ENCODE measurements at places on chromosomes 1 and 21.

DNA sequence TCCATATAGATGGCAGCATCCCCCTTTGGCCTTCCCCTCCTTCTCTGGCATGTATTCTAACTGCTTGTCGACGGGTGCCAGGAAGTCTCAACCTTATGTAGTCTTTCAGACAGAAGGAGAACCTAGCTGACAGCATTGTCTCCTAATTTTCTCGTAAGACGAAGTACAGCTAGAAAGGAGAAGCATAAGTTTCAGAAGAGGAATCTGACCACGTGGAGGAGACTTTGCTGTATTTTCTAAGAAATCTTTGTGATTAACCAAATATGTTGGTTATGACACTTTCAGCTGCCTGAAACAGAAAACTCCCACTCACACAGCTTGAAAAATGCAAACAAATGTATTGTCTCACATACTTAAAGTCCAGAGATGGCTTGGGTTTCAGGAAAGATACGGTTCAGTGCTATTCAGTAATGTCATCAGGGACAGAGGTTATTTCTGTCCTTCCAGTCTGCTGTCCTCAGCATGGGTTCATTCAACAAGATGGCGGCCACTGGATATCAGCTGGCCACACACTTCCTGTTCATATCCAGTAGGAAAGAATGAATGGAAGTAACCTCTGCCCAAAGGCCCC, 109.5 kb upstream of the ZNF648 start:
- no peak for DNase-seq

GRCh38 chr1:82299056-82299455, 498.3 kb downstream of the ADGRL2 start:
- no peak for DNase-seq

DNA sequence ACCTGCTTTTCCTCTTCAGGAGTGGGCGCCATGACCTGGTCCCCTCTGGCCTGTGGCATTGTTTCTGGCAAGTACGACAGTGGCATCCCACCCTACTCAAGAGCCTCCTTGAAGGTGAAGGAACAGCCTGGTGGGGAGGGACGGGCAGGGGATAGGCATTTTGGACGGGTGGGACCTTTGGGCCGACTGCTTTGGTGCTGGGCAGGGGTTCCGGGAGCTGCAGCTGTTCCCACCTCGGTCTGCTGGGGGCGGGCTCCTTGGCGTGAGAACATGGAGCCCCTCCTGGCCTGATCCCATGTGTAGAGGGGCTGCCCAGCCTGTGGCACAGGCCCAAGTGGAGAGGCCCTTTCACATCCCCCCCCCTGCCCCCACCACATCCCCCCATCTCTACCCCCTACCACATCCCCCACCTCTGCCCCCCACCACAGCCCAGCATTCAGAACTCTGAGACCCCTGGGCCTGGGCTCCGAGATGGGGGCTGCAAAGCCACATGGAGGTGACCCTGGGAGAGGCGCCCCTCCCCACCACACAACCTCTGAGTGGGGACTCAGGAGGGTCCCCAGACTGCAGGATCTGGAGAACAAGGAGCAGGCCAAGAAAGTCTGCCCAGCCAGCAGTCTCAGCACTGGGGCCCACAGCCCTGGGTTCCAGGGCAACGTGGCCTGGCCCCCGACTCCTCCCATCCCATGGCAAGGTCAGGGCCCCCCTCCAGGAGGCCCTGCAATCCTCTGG, 50.0 kb downstream of the KCNAB2 start:
- no peak for DNase-seq

- DNase-seq: no peak
These were observed 26.0 kb downstream of the RGS1 start for GRCh38 chr1:192601567-192601966.

- no peak for DNase-seq
These were observed 2.6 kb downstream of the PABPC4 start for GRCh38 chr1:39573736-39574624.

- DNase-seq: peak; percentile 67
These were observed 6.5 kb downstream of the CAPN9 start for GRCh38 chr1:230753586-230754251.

GRCh38 chr1:110548381-110548780, 29.4 kb upstream of the KCNA10 start:
- DNase-seq: peak; percentile 33

DNA sequence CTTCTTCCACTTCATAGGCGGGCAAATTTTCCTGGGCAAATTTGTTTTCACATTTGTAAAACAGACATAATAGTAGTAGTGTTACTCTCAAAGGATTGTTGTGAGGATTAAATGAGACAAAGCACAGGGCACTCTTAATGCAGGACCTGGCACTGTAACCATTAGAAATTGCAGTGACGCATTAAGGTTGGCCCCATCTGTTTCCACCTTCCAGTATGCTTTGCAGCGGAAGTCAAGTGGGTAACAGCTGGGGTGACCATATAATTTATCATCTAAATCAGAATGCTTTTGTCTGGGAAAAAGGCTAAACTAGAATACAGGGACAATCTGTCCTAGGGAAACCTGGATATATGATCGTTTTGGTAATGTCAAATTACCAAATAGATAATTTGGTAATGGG, 132.5 kb upstream of the CACHD1 start:
- no peak for DNase-seq

DNA sequence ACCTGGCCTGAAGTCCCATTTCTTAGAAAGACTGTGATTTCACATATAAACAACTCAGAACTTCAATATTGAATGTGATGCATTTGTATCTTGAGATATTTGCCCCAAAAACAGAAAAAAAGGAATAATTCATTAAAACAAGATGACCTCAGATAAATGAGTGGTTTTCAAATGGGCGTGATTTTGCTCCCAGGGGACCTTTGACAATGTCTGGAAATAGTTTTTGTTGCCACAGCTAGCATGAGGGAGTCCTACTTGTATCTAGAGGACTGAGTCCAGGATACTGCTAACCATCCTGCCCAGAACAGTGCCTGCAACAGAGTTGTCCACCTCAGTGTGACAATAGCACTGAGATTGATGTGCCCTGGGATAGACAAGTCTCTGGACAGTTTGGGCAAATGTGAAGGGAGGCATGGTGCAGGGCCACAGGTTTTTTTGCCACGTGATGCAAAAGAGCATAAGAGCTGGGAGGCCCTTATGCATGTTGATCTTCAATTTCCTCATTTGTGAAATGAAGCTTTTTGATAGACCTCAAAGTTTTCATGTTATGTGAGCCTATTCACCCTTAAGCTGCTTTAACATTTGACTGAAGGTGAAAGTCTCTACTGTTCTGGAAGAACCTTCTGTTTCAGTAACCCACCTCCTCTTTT, 46.2 kb downstream of the MAP3K7CL start:
- DNase-seq: no peak

- DNase-seq: no peak
These were observed 186.4 kb upstream of the DPYD start for GRCh38 chr1:98107256-98107655.

DNA sequence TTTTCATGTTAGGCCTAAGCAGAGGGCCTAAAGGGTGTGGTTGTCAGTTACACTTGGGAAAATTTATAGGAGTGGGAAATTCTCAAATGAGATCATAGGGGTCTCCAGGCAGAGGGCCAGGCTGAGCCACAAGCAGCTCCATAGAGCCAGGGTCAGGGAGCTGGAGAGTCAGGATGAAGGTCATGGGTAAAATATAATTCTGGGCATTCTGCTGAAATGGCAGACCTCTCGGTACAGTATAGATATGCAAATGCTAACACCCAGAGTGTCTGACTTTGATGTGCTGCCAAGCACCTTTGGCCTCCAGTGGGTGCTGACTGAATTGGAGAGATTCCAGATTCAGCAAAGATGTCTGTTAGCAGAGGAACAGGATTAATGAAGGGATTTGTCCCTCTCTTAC, 40.1 kb downstream of the DNM3 start:
- DNase-seq: no peak

DNA sequence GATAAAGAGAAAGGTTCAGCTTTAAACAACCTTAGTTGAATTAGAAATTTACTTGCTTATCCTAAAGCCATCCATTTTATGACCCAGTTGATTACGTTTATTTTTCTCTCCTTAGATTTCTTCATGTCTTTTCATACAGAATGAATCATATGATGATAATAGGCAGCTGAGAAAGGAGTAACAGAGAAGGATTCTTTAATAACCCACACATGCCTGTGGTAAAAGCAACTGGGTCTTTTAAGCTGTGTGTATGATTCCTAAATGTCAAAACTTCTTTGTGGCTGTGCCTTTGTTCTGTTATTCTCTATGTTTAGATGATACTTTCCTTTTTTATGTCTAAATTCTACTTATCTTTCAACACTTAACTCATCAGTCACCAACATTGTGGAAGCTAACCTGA, 626.5 kb downstream of the NCAM2 start:
- DNase-seq: no peak

GRCh38 chr21:39118061-39118460, 65.2 kb downstream of the PSMG1 start:
- no peak for DNase-seq

DNA sequence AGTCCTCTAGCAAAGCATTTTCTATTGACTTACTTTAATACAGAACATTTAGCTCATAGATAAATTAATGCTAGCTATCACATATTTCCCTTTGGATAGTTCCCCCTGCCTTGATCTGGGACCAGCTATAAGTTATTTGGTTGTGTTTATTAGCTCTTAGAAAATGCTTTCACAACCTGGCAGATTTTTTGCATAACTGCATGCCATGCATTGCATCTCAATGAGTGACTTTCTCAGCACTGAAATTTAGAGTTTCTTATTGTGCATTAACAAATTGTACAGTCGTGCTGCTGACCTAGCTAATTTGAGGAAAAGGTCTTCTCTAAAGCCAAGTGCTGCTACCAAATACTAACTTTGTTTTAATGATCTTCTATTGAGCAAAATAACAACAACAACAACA, 164.8 kb downstream of the PLPPR5 start:
- no peak for DNase-seq

DNA sequence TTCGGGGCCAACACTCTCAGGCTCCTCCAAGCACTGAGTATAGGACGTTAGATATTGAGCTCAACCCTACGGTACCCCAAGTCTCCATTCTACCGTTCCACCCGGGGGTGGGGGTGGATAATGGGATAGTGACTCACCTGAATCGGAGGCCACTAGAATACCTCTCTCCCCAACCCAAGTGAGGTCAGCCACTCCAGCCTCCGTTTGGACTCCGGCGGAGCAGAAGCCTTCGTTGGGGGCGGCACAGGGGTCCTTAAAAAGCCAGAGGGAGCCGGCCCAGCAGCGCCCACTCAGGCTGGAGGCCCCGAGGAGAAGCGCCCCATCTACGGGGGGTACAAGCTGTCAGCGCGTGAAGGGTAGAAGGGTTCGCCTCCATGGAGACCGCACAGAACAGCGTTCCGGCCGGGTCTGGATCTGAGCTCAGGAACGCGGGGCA, 556 bp downstream of the WDR77 start:
- DNase-seq: no peak

- no peak for DNase-seq
These were observed 120.1 kb downstream of the SEC16B start for GRCh38 chr1:177849579-177850290.

- DNase-seq: no peak
These were observed 14.6 kb downstream of the FAM151A start for GRCh38 chr1:54608566-54609230.

DNA sequence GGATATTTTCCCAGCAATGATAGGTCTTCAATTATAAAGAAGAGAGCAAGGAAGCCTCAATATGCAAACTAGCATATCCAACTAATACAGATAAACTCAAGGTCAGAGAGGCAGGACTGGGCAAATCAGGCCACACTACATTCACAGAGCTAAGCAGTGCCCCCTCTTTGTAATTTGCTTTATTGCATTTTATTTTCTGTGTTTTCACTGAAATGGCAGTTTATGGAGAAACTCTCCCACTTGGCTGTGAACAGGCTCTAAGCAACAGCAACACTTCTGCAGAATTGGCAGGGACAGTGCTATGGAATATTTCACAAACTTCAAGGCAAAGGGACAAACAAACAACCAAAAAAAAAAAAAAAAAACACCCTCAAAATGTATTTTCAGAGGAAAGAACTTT, 93.4 kb upstream of the SOD1 start:
- no peak for DNase-seq

GRCh38 chr1:157288006-157288405, 149.8 kb upstream of the ETV3 start:
- no peak for DNase-seq

- no peak for DNase-seq
These were observed 8.1 kb upstream of the PSRC1 start for GRCh38 chr1:109290998-109291397.

DNA sequence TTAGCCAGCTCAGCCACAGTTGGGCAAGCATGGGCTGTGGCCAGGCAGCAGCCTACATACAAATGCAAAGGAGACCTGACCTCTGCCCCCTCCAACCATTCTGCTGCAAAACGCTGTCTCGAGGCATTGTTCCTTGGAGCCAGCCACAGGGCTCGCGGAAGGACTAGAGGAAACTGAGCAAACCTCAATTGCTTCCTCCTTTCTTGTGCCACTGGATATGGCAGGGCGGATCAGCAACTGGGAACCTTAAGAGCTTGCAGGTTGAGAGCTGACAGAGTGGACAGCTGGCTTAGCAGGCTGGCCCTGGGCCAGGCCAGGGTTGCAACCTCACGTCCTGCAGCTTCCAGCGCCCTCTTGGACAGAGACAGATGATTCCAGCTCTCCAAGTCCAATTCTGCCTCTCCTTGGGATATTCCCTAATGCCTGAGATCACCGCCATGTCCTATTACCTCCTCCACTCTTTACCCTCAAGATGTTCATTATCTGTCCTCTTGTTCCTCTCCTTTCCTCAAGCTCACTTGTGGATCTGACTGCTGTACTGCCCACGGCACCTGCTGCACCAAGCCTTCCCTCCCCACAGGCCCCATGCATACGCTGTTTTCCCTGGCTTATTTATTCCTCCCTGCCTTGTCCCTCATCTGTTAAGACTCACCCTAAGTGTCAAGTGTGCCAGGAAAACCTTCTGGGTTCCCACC, 67.5 kb downstream of the SDC3 start:
- DNase-seq: peak; percentile 37

- no peak for DNase-seq
These were observed 29.0 kb downstream of the JUN start for GRCh38 chr1:58754683-58755467.

DNA sequence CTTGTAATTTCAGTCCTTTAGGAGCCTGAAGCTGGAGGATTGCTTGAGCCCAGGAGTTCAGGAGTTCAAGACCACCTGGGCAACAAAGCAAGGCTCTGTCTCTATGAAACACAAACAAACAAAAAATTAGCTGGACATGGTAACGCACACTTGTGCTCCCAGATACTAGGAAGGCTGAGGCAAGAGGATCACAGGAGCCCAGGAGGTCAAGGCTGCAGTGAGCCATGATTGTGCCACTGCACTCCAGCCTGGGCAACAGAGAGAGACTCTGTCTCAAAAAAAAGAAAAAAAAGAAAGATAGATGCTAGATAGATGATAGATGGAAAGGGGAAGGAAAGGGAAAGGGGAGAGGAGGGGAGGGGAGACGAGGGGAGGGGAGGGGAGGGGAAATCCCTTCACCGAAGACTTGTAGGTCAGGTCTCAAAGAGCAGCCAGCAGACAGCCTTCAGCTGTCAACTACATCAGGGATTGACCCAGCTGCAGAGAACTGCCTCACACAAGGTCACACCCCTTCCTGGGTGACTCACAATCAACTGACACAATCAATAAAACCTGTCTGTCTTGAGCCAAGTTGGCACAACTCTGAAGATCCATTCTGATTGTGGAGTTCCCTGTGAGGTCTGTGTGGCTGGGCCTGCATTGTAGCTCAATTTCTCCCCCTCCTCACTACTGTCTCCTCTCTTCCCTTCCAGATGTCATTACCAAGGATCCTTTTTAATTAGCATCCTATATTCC, 200.6 kb downstream of the RGS7 start:
- peak; percentile 21 for DNase-seq

- no peak for DNase-seq
These were observed 17.1 kb upstream of the CCDC27 start for GRCh38 chr1:3735027-3735681.

GRCh38 chr1:205188596-205188995, 22.9 kb downstream of the DSTYK start:
- no peak for DNase-seq

- no peak for DNase-seq
These were observed 36.7 kb downstream of the FAAP20 start for GRCh38 chr1:2157856-2158255.
